ENCODE measurements at places on chromosomes 7 and 10. TPM values are rescaled to one million over a fixed set of nuclear protein-coding genes. Genes with fewer than 3 reads are reported as not detected.

The SRRM3 gene
- 1.0 TPM for total RNA-seq

The LRRC72 gene
- not detected for total RNA-seq

DNA sequence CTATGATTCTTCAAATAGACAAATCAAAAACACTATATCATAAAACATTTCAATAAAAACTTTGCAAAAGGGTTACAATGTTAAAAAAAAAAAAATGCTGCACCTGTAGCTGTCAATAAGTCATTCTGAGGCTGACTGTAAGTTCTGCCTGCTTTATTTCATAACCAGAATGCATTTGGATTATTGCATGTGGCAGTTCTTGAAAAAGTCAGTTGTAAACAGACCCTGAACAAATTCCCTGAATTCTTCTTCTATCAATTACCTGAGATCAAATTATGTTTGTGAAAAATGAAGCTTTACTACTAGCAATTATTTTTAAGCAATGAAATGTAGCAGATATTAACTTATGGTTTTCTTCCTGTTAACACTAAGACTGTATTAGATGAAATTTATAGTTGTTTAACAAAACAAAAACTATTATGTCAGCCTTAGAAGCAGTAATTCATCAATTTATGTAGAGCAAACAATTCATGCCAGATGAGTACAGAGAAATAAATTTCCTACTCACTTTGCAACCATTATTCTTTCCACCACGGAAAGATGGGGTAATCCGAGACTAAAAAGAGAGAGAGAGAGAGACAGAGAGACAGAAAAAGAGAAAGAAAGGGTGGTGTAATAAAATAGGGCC, 107.8 kb downstream of the SFMBT2 start:
- DNase-seq = no peak
- no peak overlapping the region for H3K27ac ChIP-seq
- H3K36me3 ChIP-seq = no peaks in the 10 kb centered on the region
- no peak overlapping the region for H3K4me3 ChIP-seq
- H3K27me3 ChIP-seq = no peaks in the 10 kb centered on the region
- H3K4me1 ChIP-seq = no peaks in the 10 kb centered on the region

GRCh38 chr10:11110539-11110938, 92.9 kb downstream of the CELF2 start:
- no peaks in the 10 kb centered on the region for H3K27me3 ChIP-seq
- peak overlapping the region; percentile 27 for H3K27ac ChIP-seq
- no peak for DNase-seq
- H3K4me3 ChIP-seq = no peak overlapping the region
- H3K36me3 ChIP-seq = no peaks in the 10 kb centered on the region

- no peak overlapping the region for H3K27ac ChIP-seq
- H3K4me1 ChIP-seq = no peaks in the 10 kb centered on the region
- DNase-seq = no peak
- H3K27me3 ChIP-seq = peaks cover 53% of the 10 kb centered on the region
- no peaks in the 10 kb centered on the region for H3K36me3 ChIP-seq
- no peak overlapping the region for H3K4me3 ChIP-seq
Observed at GRCh38 chr7:128192497-128193142, 48.5 kb upstream of the LEP start.

- no peaks in the 10 kb centered on the region for H3K36me3 ChIP-seq
- no peaks in the 10 kb centered on the region for H3K27me3 ChIP-seq
- H3K4me1 ChIP-seq = no peaks in the 10 kb centered on the region
- DNase-seq = no peak
- H3K4me3 ChIP-seq = no peak overlapping the region
Observed at GRCh38 chr7:55420530-55420929, 55.4 kb downstream of the LANCL2 start.

- no peak overlapping the region for H3K4me3 ChIP-seq
- no peaks in the 10 kb centered on the region for H3K36me3 ChIP-seq
- H3K27ac ChIP-seq = no peak overlapping the region
- no peaks in the 10 kb centered on the region for H3K27me3 ChIP-seq
- H3K4me1 ChIP-seq = no peaks in the 10 kb centered on the region
Observed at GRCh38 chr10:129784891-129785290, 179.2 kb downstream of the EBF3 start.

- no peaks in the 10 kb centered on the region for H3K27me3 ChIP-seq
- H3K4me1 ChIP-seq = peaks cover 97% of the 10 kb centered on the region
- H3K27ac ChIP-seq = peak overlapping the region; percentile 63
- peak; percentile 48 for DNase-seq
Observed at GRCh38 chr10:110273474-110273873, 31.2 kb downstream of the SMNDC1 start.

GRCh38 chr10:35532141-35532540, 73.0 kb upstream of the GJD4 start:
- DNase-seq = no peak
- H3K27ac ChIP-seq = no peak overlapping the region
- no peaks in the 10 kb centered on the region for H3K27me3 ChIP-seq
- no peaks in the 10 kb centered on the region for H3K4me1 ChIP-seq
- H3K4me3 ChIP-seq = no peak overlapping the region
- peaks cover 73% of the 10 kb centered on the region for H3K36me3 ChIP-seq

GRCh38 chr10:31876652-31877352, 51.8 kb downstream of the ARHGAP12 start:
- no peaks in the 10 kb centered on the region for H3K36me3 ChIP-seq
- DNase-seq = no peak
- H3K4me3 ChIP-seq = no peak overlapping the region
- H3K27ac ChIP-seq = no peak overlapping the region

The LRRC17 gene
- total RNA-seq = 9.5 TPM

The PTF1A gene
- total RNA-seq = not detected

GRCh38 chr7:50304129-50304910, at the start of gene IKZF1:
IKZF1 (plus strand) TSS chr7:50304716; CDS start chr7:50319062, 14,346 bp downstream.
- no peaks in the 10 kb centered on the region for H3K4me1 ChIP-seq
- peak within 1 kb of the TSS; percentile 45 for H3K4me3 ChIP-seq
- H3K36me3 ChIP-seq = no peaks in the 10 kb centered on the region
- H3K27ac ChIP-seq = peak within 1 kb of the TSS; percentile 34

DNA sequence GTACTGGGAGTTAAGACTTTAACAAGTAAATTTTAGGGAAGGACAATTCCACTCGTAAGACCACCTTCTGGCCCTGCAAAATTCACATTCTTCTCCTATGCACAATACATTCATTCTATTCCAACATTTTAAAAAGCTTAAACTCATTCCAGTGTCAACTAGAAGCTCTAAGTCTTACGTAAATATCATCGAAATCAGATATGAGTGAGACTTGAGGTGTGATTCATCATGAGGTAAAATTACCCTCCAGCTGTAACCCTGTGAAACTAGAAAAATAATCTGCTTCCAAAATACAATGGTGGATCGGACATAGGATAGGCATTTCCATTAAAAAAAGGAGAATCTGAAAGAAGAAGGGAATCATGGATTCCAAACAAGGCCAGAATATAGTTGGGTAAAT, 370.3 kb downstream of the CDC14C start:
- no peak overlapping the region for H3K4me3 ChIP-seq
- H3K36me3 ChIP-seq = no peaks in the 10 kb centered on the region

DNA sequence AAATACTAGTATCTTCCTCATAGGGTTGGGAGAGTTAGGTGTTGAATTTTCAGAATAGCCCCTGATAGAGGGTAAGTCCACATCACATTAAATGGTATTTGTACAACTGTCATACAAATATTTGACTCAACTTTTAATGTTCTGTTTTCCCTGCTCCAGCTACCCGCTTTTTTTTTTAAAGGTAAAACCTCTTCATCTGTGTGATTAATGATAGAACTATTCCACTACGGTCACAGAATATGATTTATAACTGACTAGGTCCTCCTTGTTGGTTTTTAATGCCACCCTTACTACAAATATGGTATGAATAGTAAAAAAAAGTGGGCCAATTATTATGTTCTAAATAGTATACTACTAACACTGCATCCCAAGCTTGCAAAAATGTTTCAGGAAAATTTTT, 15.6 kb upstream of the NRP1 start:
- H3K4me3 ChIP-seq = no peak overlapping the region
- no peak for DNase-seq
- H3K27me3 ChIP-seq = no peaks in the 10 kb centered on the region
- no peaks in the 10 kb centered on the region for H3K36me3 ChIP-seq
- no peaks in the 10 kb centered on the region for H3K4me1 ChIP-seq

The ELAPOR2 gene
- total RNA-seq = 5.2 TPM

The GPR15LG gene
- not detected for total RNA-seq

GRCh38 chr10:75051308-75051707, 60.1 kb upstream of the SAMD8 start:
- no peak for DNase-seq
- no peaks in the 10 kb centered on the region for H3K27me3 ChIP-seq
- H3K27ac ChIP-seq = no peak overlapping the region
- no peak overlapping the region for H3K4me3 ChIP-seq
- H3K36me3 ChIP-seq = no peaks in the 10 kb centered on the region
